ENCODE measurements at places on chromosomes 16 and 17.

DNA sequence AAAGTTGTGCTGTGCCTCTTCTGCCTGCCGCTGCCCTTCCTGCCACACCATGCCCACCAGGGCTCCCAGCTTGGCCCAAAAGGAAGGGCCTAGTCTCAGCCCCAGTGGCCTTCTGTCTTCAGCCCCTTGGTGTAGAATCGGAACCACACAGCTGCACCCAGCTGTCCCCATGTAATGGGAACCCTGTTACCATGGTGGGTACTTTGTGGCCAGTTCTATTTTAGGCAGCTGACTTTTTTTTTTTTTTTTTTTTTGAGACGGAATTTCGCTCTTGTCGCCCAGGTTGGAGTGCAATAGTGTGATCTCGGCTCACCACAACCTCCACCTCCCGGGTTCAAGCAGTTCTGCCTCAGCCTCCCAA, 163.3 kb upstream of the GSE1 start:
- no peak for DNase-seq

DNA sequence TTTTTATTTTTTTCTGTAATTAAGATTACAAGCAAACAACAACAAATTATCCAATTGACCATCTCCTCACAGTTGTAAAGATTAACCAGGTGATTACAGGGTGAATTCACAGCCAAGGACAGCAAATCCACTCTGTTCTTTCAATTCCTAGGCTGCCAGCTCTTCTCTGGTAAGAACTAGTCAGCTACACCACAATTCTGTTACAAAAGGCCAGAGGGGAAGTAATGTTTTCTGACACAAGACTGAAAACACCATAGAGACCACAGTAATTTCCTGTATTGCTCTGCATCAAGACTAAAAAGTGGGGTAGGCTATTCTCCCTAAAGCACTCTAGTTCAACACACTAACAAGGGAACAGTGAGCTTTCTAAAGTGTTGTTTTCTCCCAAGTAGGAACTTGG, 10.6 kb downstream of the CA10 start:
- no peak for DNase-seq

- DNase-seq: no peak
These were observed 8.5 kb upstream of the JPH3 start for GRCh38 chr16:87593710-87594258.

DNA sequence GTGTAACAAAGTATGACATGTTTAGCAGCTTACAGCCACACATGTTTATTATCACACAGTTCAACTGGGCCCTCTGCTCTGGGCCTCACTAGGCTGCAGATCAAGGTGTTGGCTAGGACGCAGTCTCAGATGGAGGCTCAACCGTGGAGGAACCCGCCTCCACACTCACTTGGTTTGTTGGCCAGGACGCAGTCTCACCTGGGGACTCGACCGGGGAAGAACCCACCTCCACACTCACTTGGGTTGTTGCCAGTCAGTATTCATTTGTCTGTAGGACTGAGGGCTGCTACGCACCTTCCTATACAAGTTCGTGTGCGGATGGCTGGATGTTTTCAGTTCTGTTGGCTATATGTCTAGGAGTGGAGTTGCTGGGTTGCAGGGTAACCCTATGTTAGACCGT, 240.7 kb upstream of the CIBAR2 start:
- no peak for DNase-seq

DNA sequence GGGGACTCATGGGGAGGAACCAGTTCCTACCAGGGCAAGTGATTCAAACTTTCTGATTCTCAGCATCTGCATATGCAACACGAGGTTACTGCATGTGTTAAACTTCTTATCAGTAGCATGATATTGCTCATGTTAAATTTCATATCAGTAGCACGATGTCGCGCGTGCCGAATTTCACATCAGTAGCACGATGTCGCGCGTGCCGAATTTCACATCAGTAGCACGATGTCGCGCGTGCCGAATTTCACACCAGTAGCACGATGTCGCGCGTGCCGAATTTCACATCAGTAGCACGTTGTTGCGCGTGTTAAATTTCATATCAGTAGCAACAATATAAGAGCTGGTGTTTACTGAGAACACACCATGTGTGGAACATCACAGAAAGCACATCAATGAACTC, 221.6 kb downstream of the GSG1L start:
- no peak for DNase-seq

- DNase-seq: peak; percentile 78
These were observed 818 bp upstream of the NRN1L start for GRCh38 chr16:67883872-67884261.

GRCh38 chr17:76408037-76408849, 23.8 kb downstream of the SPHK1 start:
- peak; percentile 75 for DNase-seq

DNA sequence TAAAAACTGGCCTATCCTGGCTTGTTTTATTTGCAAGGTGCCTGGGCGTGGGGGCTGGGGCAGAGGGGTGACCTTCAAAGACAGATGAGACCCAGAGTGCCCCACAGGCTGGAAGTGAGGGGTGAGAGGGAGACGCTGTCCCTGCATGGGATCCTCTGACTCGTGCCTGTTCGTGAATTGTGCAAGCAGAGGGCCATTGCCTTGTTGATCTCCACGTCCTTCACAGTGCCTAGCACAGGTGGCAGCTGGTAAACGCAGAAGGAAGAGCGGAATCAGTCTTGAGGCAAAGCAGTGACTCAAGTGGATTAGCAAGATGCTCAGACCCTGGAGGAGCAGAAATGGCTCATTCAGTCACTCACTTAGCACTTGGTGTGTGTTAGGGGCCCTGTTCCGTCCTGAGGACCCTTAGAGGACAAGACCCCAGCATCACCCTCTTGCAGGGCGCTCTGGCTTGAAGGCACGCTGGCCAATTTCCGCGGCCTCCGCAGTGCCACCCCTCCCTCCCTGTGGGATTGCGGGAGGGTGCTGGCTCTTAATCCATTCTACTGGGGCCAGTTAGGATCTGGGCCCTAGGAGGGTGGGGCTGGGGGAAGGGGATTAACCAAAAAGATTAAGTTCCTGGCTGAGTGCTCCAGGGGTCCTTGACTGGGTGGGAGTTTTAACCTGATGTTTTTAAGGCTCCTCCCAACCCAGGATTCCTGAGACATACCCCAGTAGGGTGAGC, 151.2 kb downstream of the CCDC182 start:
- DNase-seq: no peak

DNA sequence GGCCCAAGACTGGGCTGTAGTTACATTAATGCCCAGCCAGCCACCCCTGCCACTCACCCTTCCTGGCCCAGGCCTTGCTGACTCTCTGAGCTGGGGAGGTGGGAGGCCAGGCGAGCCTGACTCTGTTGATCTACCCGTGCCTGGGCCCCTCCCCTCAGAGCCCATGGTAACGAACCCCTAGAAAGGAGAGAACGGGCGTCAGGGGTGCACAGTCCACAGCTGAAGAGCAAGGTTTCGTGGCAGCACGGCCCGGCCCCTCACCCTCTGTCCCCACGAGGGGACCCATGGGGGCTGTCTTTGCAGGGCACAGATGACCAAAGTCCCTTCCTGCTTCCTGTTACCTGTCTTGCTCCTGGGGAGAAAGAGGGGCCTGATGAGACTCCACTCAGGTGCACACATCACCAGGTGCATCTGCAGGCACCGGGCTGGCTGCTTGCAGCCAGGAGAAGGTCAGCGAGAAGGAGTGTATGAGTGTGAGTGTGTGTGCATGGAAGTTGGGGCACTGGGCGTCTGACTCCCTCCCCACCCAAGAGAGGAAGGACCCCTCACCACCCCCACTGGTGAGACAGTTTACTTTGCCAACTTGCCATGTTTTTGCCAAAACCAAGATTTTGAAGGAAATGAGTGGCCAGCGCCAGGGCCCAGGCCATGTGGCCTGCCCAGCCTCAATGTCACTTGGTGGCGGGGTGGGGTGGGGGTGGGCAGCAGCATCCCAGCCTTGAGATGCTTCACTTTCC, 359.1 kb downstream of the SEC14L1 start:
- DNase-seq: no peak

DNA sequence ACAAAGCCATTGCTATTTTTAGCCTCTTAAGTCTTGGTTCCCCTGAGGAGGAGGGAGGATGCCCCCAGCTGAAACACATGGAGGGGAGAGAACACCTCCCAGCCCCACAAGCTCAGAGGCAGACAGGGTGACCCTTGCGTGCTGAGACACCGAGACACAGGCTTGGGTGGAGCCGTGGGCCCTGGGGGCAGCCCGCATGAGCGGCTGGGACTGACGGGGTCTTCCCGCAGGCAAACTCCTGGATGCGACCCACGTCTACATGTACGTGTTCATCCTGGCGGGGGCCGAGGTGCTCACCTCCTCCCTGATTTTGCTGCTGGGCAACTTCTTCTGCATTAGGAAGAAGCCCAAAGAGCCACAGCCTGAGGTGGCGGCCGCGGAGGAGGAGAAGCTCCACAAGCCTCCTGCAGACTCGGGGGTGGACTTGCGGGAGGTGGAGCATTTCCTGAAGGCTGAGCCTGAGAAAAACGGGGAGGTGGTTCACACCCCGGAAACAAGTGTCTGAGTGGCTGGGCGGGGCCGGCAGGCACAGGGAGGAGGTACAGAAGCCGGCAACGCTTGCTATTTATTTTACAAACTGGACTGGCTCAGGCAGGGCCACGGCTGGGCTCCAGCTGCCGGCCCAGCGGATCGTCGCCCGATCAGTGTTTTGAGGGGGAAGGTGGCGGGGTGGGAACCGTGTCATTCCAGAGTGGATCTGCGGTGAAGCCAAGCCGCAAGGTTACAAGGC, 9.8 kb downstream of the SLC16A3 start:
- peak; percentile 83 for DNase-seq

DNA sequence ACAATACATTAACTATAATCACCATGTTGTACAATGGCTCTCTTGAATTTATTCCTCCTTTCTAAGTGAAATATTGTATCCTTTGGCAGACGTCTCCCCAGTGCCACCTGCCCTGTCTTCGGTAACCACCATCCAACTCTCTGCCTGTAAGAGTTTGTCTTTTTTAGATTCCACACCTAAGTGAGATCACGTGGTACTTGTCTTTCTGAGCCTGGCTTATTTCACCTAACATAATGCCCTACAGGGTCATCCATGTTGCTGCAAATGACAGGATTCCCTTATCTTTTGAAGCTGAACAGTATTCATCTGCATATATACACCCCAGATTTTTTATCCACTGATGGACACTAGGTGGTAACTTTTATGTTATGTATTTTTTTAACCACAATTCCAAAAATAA, 24.2 kb downstream of the ORC6 start:
- DNase-seq: no peak

- DNase-seq: no peak
These were observed 22.8 kb downstream of the ZDHHC7 start for GRCh38 chr16:84988328-84989080.

DNA sequence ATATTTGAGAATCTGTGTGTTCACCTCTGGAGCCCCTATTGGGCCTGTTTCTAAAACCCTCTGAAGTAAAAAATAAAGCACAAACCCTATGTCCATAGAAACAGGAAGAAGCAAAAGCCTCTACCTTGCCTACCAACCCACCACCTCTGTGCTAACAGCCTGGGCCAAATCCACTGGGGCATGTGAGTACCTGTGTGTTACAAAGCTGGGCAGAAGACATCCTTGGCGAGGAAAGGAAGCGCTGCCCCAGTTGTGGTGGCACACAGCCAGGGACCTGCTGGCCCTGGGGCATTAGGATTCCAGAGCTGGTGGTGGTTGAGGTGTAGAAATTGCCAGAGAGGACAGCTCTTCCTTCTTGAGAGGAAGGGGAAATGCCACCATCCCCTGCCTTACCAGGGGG, 30.0 kb downstream of the MYO18A start:
- DNase-seq: no peak

- DNase-seq: no peak
These were observed 5.6 kb downstream of the ALOX15 start for GRCh38 chr17:4635823-4636375.

GRCh38 chr16:68517606-68518166, 21.4 kb upstream of the ZFP90 start:
- no peak for DNase-seq

DNA sequence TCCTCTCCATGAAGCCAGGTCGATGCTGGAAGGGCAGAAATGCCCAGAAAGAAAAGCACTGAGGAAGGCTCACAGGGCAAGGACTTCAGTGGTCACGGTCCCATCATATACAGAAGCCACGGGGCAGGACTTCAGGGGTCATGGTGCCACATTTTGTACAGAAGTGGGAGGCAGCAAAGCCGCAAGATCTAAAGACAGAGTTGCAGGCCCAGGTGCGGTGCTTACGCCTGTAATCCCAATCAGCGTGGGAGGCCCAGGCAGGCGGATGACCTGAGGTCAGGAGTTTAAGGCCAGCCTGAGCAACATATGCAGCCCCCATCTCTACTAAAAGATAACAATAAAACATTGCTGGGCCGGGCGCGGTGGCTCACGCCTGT, 96.0 kb downstream of the NXN start:
- DNase-seq: no peak

DNA sequence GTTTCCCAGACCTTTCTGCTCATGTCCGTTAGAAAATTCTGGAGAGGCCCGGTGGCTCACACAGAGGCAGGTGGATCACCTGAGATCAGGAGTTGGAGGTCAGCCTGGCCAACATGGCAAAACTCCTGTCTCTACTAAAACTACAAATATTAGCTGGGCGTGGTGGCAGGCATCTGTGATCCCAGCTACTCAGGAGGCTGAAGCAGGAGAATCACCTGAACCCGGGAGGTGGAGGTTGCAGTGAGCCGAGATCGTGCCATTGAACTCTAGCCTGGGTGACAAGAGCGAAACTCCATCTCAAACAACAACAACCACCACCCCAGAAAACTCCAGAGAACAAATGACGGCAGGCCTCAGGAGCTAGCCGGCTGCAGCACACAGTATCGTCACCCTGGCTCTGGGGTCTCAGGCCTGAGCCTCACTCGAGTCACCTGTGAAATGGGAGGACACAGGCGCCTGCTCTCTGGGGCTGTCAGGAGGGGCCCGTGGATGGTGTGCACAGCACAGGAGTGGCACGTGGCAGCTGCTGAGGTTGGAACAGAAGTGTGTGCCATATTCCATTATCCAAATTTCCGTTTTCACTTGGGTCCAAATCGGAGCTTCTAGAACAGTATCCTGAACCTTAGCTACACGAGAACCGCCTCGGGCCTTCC, 3.3 kb upstream of the SLC38A8 start:
- no peak for DNase-seq

DNA sequence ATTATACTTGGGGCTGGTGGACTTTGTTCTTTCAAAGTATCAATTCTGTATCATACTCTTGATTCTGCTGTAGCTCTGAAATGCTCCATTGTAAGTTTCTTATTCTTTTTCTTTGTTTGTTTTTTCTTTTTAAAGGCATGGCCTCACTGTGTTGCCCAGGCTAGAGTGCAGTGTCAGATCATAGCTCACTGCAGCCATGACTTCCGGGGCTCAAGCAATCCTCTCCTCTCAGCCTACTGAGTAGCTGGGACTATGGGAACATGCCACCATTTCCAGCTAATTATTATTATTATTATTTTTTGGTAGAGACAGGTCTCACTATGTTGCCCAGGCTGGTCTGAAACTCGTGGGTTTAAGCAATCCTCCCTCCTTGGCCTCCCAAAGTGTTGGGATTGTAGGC, 38.9 kb upstream of the METTL9 start:
- DNase-seq: no peak

GRCh38 chr17:29383686-29384085, 6.5 kb upstream of the TAOK1 start:
- no peak for DNase-seq

GRCh38 chr17:73198930-73199260, 6.0 kb downstream of the COG1 start:
- no peak for DNase-seq

Data from CD4-positive, alpha-beta T cell treated with Interleukin-10 for 1 hour (primary cell).